ENCODE measurements at places on chromosomes 11 and 22.

GRCh38 chr11:17296852-17297559 lies 20.5 kb downstream of the NUCB2 start:
- no peak for DNase-seq

DNA sequence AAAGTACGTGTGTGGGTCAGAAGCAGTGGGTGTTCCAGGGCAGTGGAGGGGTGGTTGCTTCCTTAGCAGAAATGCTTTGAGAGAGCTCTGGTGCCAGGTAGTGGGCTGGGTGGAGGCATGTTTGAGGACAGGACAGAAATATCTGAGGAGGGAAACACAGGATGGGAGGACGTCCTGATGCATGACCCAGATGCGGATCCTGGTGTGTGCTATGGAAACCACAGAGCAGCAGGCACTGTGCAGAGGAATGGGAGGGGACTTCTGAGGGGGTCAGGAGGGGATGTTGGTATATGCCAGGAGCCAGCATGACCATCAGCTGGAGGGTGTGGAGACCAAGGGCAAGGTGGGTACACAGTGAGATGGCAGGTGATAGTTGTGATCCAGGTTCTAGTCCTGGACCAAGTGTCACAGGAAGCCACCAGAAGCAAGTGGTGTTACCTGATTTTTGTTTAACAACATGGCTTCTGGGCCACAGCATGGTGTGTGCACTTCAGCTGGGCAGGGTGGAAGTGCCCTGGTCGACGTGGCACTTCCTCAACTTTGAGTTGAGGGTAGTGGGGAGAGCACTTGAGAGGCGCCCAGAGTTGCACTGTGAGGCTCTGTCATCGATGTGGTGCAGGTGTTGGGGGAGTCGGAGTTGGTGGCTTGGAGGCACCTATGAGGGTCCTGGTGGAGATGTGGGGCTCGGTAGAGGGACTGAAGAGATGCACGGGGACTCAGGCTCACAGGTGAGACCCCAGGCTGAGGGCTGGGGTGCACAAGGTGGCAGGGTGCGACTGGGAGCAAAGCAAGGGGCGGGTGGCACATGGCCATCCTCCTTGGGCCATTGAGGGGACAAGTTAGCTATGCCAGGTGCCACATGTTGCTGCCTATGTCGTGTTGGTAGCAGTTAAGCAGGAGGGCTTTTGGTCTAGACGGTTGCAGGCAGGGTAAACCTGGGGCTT lies 7.5 kb downstream of the DGCR8 start:
- no peak for DNase-seq

GRCh38 chr11:6225896-6226295 lies 8.5 kb downstream of the FHIP1B start:
- DNase-seq, result no peak

DNA sequence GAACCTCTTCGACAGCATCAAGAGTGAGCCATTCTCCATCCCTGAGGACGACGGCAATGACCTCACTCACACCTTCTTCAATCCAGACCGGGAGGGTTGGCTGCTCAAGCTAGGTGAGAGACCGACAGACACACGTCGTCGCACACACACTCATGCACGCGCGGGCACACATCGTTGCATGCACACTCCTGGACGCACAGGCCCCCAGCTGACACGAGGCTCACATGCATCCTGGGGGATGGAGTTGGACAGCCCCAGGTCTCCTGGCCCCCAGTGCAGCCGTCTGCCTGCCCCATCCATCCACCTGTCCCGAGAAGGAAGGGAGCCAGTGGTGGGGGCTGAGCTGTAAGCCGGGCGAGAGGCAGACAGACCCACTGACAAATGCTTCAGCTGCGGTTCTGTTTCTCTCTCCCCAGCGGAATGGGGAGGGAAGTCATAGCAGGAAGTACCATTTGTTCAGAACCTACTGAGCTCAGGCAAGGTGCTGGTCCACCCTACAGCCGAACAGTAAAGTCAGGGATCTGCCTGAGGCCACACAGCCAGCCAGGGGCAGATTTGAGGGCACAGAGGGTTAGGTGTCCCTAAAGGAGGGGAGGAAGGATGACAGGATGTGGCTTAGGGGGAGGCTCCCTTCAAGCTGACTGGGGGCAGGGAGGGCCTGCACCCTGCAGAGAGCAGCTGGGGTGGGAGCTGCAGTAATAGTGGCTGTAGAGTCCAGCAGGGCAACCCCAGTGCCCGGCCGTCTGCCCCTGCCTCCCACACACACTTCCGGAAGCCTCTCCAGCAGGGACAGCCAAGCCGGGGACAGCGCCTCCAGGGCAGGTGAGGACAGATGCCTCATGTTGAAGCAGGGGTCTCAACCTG lies 27.1 kb downstream of the CYTH4 start:
- peak; percentile 27 for DNase-seq

- no peak for DNase-seq
These were observed 59.2 kb upstream of the CD5 start for GRCh38 chr11:61042961-61043540.

- DNase-seq, result no peak
These were observed 9.0 kb upstream of the RDX start for GRCh38 chr11:110305169-110306018.

DNA sequence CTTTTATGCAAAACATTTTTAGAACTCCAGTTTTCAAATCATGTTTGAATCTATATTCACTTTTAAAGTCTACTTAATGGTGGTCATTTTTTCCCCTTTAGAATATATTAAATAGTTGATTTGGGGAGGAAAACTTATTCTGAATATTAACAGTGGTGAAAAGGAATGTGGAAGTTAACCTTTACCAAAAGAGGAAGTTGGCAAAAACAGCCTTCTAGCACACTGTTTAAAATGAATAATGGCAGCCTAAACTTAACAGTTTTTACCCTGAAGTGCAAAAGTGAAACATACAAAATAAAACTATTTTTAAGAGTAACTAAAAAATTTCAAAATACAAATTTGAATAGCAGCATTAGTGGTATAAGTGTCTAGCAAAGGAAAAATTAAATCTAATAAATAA lies 86.4 kb downstream of the GRK3 start:
- no peak for DNase-seq

GRCh38 chr11:3111466-3111865 lies 53.6 kb downstream of the OSBPL5 start:
- DNase-seq, result no peak

GRCh38 chr11:13955971-13956421 lies 6.5 kb upstream of the SPON1 start:
- peak; percentile 62 for DNase-seq

- DNase-seq, result peak; percentile 86
These were observed 1.7 kb downstream of the IL17REL start for GRCh38 chr22:50010676-50011446.

GRCh38 chr11:67646535-67647336 lies 3.8 kb downstream of the ACY3 start:
- no peak for DNase-seq

DNA sequence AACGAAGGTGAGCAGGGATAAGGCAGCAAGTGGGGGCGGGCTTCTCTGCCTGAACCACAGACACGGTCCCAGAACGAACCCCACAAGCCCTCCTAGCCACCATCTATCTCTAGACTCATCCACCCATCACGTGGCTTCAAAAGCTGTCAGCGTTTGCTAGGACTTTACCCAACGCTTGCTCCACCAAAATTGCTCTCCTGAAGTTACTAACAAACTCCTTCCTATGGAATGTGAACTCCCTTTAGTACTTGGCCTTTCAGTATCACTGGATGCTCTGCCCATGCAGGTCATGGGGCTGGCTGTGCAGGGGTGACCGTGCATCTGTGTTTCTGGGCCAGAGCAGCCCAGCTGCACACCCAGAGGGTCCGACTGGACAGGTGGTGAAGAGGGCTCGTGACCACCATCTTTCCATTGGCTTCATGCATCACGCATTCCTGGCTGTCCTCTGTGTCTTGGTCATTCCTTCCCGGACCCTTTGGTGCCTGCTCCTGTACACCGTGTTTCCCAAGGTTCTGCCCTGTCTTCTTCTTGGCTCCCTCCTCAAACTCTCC lies 85.1 kb downstream of the MYO7A start:
- DNase-seq, result no peak

GRCh38 chr22:27488456-27489177 lies 312.9 kb downstream of the MN1 start:
- no peak for DNase-seq

DNA sequence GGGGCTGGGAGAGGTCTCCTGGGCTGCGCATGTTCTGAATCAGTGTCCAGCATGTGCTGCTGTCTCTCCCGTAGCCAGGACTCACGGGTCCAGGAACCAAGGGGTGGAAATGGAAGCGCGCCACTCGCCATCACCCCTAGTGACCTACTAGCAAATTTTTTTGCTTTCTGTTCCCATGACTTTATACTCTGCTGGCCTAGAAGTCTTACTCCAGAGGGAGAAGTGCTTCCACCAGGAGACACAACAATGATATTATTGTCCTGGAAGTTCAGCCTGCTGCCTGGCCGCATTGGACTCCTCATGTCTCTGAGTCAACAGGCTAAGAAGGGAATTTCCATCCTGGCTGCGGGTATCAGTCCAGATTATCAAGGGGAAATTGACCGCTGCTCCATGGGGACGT lies 729.7 kb downstream of the BRD1 start:
- DNase-seq, result no peak

DNA sequence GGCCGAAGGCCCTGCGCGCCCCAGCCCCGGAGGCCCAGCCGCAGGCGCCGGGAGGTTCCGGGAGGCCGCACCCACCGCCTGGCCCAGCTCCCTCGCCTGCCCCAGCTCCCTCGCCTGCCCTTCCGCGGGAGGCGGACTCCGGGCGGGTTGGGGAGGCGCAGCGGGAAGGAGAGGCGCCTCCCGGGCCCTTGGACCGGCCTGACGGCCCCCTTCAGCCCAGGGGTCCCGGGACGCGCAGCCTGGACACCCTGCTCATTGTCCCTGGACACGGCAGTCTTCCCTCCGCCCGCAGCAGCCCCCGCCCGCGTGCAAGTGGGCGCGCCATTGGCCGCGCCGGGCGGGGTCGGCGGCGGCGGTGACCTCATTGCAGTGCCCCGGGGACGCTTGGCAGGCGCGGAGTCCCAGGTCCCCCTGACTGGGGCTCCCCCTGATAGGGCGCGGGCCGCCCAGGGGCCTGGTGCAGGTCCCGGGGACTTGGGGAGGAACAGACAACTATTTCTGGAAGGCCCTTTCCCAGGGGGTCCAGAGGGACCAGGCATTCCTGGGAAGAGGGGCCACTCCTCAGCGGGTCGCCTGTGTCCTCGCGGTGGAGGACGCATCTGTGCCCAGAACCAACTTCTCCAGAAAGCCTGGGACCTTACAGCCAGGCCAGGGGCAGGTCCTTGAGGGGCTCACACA lies 501 bp downstream of the CD151 start:
- DNase-seq, result no peak

DNA sequence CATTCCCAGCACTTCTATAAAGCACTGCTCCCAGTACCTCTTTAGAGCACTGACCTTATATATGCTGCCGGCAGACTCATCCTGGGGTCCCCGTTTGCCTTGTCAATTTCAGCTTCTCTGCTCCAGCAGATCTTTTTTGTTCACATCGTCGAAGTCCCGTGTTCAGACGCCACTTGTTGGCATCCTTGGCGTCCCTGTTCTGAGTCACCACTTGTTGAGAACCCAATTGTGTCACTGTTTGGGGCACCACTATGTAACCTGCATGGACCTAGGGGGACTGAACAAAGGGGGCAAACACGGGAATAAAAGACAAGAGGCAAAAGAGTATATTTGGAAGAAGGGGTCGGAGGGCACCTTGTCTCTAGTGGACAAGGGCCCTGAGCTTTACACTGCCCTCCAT lies 25.5 kb downstream of the OR10A6 start:
- no peak for DNase-seq

DNA sequence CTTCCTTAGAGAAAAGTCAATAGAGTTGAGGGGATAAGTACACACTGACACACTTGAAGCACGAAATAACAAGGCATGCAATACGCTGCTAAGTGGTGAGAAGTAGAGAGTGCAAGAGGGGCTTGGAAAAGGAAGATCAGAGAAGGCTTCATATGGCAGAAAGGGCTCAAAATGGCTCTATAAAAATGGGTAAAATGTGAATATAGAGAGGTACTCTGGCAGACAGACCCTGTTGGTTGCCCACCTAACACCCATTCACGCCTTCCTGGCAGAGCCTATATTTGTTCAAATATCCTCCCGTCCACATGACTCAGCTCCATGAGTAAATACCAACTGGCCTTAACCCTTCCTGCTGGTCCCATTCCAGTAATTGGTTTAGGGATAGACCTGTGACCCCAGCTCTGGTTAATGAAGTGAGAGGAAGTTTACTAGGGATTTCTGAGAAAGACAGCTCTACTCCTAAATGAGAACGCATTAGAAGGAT lies 38.9 kb upstream of the CCDC34 start:
- DNase-seq, result no peak

- DNase-seq, result no peak
These were observed 899 bp upstream of the RAB30 start for GRCh38 chr11:83072350-83073242.

- DNase-seq, result no peak
These were observed 35.3 kb upstream of the HORMAD2 start for GRCh38 chr22:30044881-30045493.

- no peak for DNase-seq
These were observed 2.9 kb downstream of the PRR33 start for GRCh38 chr11:1888811-1889210.

DNA sequence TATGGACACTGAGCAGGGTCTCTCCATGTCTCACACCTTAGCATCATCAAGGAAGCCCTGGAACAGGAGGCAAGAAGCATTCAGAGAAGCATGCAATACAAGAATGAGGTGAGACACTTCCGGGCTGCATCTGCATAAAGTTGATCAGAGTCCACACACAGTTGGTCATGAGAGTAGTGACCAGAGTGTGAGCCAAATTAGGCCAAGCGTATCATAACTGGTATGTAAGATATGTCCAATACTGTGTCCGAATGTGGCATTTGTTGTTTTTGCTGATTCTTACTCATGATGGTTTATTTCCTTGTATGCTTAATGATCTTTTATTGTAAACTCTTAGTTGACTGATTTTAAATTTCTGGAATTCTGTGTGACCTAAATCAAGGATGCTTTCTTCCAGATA lies 315.7 kb downstream of the INSC start:
- DNase-seq, result no peak

- DNase-seq, result no peak
These were observed 5.5 kb downstream of the RAB3IL1 start for GRCh38 chr11:61911701-61912529.

- no peak for DNase-seq
These were observed 3.7 kb upstream of the PACSIN2 start for GRCh38 chr22:43018615-43019014.

DNA sequence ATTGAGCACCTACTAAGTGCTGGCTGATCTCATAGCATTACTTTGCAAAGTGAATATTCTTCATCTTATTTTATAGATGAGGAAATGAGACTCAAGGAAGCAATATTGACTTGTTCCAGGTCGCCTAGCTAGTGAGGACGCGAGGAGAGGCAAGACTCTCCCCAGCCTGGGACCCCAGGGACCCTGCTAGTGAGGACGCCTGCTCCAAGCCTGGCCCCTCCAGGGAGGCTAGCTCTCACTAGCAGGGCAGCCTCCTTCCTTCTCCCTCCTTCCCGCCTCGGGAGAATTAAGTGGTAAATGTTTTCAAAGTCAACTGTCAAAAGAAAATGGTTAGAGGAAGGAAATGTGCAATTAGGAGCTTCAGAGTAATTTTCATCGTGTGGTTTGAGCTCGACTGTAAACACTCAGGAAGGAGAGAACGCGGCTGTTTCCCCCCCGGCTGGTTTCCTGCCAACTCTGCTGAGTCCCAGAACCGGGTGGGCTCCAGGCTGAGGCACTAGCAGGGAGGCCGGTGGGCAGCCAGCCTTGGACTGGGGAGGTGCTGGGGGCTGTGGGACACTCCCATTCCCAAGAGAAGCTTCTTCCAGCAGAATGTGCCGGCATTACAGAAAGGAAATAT lies 17.9 kb downstream of the MYEOV start:
- no peak for DNase-seq
